ENCODE measurements at places on chromosomes 12 and 14.

DNA sequence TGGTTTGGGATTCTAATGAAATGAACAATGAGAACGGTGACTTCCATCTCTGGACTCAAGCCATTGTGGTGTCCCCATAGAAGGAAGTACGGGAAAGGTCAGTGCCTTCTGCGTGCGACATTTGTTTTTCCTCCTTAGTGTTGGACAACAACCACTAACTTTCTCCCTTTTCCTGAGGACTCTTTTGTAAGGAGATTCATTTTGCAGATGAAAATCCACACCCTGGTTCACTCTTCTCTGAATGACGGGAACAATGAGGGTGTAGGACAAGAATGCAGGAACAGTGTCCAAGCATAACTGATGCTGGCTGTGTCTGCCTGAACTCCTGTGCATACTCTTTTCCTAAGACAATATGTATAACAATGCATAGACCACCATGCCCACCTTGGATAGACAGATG lies 176.4 kb downstream of the STXBP6 start:
- DNase-seq: no peak

GRCh38 chr14:63361790-63362189 lies 43.1 kb upstream of the GPHB5 start:
- DNase-seq: no peak

- DNase-seq: no peak
Measured at GRCh38 chr12:53575502-53576249, 50.5 kb downstream of the ATF7 start.

DNA sequence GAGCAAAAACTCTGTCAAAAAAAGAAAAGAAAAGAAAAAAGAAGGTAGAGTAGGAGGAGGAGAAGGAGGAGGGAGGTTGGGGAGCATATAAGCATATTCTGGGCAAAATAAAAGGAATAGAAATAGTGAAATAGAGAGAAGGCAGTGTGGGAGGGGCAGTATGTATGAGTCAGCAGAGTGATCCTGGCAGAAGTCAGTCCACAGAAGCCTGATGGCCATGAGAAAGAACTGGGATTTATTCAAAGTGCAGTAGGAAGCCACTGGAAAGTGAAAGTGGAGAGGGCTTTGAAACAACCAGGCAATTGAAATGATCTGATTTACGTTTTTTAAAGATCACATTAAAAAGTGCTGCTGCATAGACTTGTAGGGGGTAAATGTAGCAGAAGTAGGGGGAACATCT lies 368.6 kb upstream of the USP15 start:
- DNase-seq: no peak

DNA sequence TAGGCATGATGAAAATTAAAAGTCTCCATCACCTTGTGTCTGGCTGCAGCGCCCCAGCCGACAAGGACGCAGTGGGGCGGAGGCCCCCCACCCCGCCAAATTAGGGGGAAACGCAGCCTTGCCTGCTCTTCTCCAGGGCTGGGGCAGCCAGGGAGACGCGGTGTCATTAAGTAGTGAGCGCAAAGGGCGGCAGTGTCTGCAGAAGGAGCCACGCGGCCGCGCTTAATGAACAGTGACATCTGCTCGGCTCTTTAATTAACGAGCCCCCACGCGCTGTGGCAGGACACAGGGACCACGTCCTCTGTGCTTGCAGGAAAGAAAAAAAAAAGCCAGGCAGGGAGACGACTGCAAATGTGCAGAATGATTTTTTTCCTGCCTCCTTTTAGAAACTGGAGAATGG lies 93.4 kb upstream of the NCOR2 start:
- DNase-seq: no peak

All from HS-27A (cell line).